ENCODE measurements at places on chromosomes 13 and 19.

DNA sequence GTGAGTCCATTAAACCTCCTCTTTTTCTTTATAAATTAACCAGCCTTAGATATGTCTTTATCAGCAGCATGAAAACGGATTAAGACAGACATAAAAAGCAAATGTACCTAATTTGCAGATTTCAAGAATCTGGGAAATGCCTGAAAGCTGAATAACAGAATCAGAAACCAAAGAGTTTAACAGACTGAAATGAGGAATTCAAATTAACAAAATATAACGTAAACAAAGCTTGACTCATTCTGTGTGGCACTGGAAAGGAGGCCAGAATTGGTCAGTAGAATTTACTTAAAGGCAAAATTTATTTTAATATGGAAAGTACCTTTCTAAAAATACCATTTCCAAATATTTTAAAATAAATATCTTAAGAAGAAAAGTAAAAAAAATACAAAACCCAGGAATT, 540.6 kb upstream of the HTR2A start:
- DNase-seq: no peak

DNA sequence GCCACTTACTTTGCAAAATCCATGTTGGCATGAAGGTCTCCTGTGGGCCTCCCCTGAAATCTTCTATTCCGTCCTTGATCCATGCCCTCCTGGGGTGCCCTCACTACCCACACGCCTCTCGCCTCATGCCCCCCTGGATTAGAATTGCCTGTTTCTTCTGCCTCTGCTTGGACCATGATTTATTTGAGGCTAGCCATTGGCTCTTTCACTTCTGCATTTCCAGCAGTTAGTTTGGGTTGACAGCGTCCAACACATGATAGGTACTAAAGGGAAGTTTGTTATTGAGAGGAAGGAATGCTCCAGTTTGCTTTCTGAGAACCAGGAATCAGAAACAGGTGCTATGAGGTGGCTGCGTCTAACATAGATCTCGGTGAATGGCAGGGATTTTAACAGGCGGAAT, 30.5 kb upstream of the TPTE2 start:
- no peak for DNase-seq

DNA sequence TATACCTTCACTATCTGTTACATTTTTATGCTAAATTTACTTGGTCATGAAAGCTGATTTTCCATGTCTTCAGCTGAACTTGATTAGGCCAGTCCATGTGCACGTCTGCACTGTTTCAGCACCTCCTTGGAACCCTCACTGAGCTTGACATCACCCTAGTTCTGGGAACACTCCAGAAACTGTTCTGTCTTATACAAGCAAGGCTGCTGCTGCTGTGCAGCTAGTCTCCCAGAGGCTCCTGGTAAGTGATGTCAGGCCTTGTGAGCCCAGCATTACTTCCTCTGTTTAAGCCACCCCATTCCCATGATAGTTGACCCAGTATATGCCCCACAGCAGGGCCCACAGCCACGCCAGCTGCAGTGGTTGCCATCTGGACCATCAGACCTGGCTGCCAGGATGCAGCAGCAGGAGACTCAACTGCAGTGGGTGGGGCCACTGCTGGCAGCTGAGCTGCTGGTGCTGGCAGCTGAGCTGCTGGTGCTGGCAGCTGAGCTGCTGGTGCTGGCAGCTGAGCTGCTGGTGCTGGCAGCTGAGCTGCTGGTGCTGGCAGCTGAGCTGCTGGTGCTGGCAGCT, 90.5 kb upstream of the AKAP11 start:
- no peak for DNase-seq

GRCh38 chr13:31629085-31629780, 110.1 kb upstream of the RXFP2 start:
- no peak for DNase-seq

DNA sequence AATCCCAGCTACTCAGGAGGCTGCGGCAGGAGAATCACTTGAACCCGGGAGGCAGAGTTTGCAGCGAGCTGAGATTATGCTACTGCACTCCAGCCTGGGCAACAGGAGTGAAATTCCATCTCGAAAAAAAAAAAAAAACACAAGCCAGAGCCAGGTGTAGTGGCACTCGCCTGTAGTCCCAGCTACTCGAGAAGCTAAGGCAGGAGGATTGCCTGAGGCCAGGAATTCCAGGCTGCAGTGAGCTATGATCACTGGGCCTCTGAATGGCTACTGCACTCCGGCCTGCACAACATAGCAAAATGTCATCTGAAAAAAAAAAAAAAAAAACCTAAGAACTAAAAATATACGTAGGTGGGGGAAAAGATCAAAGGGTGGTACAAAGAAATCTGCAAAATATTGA, 19.4 kb downstream of the EPS15L1 start:
- DNase-seq: no peak

GRCh38 chr13:113999618-113999910, 25.7 kb upstream of the C13orf46 start:
- no peak for DNase-seq

DNA sequence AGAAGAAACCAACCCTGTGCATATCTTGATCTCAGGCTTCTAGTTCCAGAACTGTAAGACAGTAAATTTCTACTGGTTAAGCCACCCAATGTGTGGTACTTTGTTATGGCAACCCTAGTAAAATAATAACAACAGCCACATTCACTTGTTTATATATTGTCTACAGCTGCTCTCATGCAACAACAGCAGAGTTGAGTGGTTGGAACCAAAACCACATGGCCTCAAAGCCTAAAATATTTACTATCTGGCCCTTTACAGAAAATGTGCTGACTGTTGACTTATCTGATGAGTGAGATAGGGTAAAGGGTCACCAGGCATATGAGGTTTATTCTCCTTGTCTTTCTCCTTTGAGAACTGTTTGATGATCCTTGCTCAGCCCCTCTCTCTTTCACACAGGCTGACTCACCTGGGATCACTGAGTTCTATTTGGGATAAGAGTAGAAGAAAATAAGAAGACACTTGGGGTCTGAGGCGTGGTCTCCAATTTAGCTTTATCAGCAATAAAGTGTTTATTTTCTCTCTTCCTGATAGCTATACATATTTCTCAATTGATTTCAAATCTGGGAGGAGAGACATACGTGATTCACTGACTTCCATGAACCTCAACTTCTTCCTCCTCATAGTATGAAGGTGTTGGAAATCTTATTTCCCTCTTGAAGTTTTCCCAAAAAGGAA, 227.5 kb upstream of the STARD13 start:
- DNase-seq: no peak

- no peak for DNase-seq
These were observed 6.2 kb downstream of the ZNF709 start for GRCh38 chr19:12478234-12478941.

DNA sequence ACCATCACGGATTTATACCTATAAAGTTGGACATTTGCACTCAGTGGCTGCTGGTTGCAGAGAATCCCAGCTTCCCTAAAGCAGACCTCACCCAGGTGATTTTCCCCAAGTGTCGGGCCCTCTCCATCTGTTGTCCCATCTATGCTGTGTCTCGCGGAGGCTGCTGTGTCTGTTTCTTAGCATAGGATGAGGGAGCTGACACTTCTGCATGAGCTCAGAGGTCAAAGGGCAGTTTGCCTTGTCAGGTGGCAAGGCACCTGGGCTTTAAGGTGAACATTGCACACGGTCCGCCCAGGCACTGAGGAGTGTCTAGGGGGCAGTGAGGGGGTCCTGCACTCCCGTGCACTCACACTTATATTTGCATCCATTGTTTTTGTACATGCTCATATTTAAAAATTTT, 151.6 kb downstream of the ZIC5 start:
- no peak for DNase-seq

DNA sequence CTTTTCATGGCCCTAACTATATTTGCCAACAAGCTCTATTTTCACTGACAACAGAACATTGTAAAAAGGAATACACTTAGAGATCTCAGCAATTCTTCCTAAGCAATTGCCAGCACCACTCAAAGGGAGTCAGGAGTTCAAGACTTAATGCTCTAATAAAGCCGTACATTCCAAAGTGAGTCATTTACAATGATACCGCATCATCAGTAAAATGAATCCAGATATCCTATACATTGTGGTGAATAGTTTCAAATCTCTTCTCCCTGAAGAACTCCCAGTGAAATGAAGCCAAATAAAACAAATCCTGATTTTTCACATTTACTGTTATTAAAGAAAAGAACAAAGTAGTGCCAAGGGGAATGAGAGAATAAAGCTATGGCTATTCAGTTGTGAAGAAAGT, 2898.7 kb upstream of the PCDH20 start:
- DNase-seq: no peak
